A549 treated with CORT108297 at 1 μM for 4 hours (cell line): ENCODE measurements at places on chromosomes 4 and X. TPM values are rescaled to one million over a fixed set of nuclear protein-coding genes. Genes with fewer than 3 reads are reported as not detected.

Gene NEIL3
- 11.2 to 14.4 TPM (median 13.0 TPM) in 5 replicates for total RNA-seq

Gene TENM3
- 1.0 to 1.8 TPM (median 1.5 TPM) in 5 replicates for total RNA-seq

Gene CNKSR2
- total RNA-seq = 2.1 to 2.9 TPM (median 2.5 TPM) in 5 replicates

Gene ODAPH
- total RNA-seq = 0.18 to 0.24 TPM in 2 of 5 replicates, not detected in the others

Gene EDA2R
- total RNA-seq = 11.3 to 14.6 TPM (median 13.5 TPM) in 5 replicates

Gene TMEM31
- not detected in 5 replicates for total RNA-seq

Gene SCML1
- 5.7 to 6.2 TPM (median 5.9 TPM) in 5 replicates for total RNA-seq

Gene NR3C2
- total RNA-seq = 0.01 TPM in 1 of 5 replicates, not detected in the others

Gene FGG
- 4.4 to 7.2 TPM (median 4.8 TPM) in 5 replicates for total RNA-seq

Gene UGT2A1
- not detected in 5 replicates for total RNA-seq

Gene GUCY1A1
- total RNA-seq = not detected in 5 replicates
